ENCODE measurements at places on chromosomes 11 and 22. TPM values are rescaled to one million over a fixed set of nuclear protein-coding genes. Genes with fewer than 3 reads are reported as not detected.

Gene LDHA
- 1,280 TPM for total RNA-seq

Gene NXPE2
- 22.2 TPM for total RNA-seq

Gene CREB3L1
- total RNA-seq = 150 TPM

Gene OLFML1
- 4.5 TPM for total RNA-seq

Gene MRGPRF
- total RNA-seq = 3.0 TPM

Gene KRTAP5-9
- 0.35 TPM for total RNA-seq

Gene ABTB2
- 11.1 TPM for total RNA-seq

Gene MAPK1
- total RNA-seq = 140 TPM

Gene MUC15
- total RNA-seq = 0.12 TPM

Data from colonic mucosa (tissue), 4 donors.